ENCODE measurements at places on chromosomes 13 and 19. TPM values are rescaled to one million over a fixed set of nuclear protein-coding genes. Genes with fewer than 3 reads are reported as not detected.

The COL5A3 gene
- not detected for total RNA-seq

The INAFM1 gene
- total RNA-seq: 10.1 TPM

The COMMD6 gene
- 104 TPM for total RNA-seq

DNA sequence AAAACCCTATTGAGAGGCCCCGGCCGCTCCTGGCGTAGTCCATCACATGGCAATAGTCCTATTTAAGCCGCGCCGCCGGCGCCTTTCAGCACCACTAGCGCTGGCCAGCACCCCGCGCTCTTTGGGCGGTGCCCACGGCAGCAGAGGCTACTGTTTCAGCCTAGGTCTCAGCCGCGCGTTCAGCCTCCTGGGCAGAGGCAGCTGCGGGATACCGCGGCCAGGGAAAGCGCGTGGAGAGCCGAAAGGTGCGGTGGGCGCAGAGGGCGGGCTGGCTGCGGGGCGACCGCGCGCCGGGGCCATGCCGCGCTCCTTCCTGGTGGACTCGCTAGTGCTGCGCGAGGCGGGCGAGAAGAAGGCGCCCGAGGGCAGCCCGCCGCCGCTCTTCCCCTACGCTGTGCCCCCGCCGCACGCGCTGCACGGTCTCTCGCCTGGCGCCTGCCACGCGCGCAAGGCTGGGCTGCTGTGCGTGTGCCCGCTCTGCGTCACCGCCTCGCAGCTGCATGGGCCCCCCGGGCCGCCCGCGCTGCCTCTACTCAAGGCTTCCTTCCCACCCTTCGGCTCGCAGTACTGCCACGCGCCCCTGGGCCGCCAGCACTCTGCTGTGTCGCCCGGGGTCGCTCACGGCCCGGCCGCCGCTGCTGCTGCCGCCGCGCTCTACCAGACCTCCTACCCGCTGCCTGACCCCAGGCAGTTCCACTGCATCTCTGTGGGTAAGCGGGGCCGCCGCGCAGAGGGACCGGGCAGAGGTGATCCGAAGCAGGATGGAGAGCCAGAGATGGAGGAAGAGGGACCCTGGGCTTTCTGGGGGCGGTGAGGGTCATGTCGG is at the start of gene GSX1:
TSS of gene GSX1 (plus strand) at position 91 of the 826 bp plus-strand sequence. CDS start at position 299, 208 bp downstream.
- 0 out of 2 replicates have a peak within 1 kb of the TSS, but pooled peaks have one; percentile 11 for H3K4me3 ChIP-seq
- DNase-seq: peak; percentile 78
- H3K27ac ChIP-seq: no peak within 1 kb of the TSS
- H3K36me3 ChIP-seq: no peaks in the 10 kb centered on the region
- H3K4me1 ChIP-seq: peaks cover 24% of the 10 kb centered on the region

DNA sequence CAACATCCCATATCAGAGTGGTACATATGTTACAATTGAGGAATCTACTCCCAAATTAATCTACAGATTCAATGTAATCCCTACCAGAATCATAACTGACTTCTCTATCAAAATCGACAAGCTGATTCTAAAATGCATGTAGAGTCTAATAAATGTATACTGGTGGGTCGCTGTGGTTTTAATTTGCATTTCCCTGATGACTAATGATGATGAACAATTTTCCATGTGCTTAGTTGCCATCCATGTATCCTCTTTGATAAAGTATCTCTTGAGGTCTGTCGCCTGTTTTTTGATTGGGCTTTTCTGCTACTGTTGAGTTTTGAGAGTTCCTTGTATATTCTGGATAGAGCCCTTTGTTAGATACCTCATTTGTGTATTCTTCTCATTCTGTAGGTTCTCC is 43.8 kb downstream of the KLF12 start:
- no peak for DNase-seq
- H3K4me3 ChIP-seq: no peak overlapping the region
- H3K36me3 ChIP-seq: no peaks in the 10 kb centered on the region
- no peaks in the 10 kb centered on the region for H3K27me3 ChIP-seq

GRCh38 chr19:12646551-12646950 is 20.0 kb downstream of the MAN2B1 start:
- no peak overlapping the region for H3K4me3 ChIP-seq
- H3K4me1 ChIP-seq: no peaks in the 10 kb centered on the region
- no peak overlapping the region for H3K27ac ChIP-seq
- DNase-seq: no peak
- no peaks in the 10 kb centered on the region for H3K36me3 ChIP-seq
- H3K27me3 ChIP-seq: no peaks in the 10 kb centered on the region

The KIR2DL1 gene
- not detected for total RNA-seq

- DNase-seq: no peak
- no peak overlapping the region for H3K4me3 ChIP-seq
- no peaks in the 10 kb centered on the region for H3K27me3 ChIP-seq
- H3K27ac ChIP-seq: no peak overlapping the region
These were observed 65.5 kb downstream of the ERCC5 start for GRCh38 chr13:102911336-102911735.

Measured in Caco-2 (cell line).